ENCODE measurements at places on chromosomes 12 and 14.

- no peak for DNase-seq
Measured at GRCh38 chr14:81172353-81172752, 48.4 kb downstream of the GTF2A1 start.

- DNase-seq = no peak
Measured at GRCh38 chr12:115794659-115795081, 482.8 kb downstream of the MED13L start.

DNA sequence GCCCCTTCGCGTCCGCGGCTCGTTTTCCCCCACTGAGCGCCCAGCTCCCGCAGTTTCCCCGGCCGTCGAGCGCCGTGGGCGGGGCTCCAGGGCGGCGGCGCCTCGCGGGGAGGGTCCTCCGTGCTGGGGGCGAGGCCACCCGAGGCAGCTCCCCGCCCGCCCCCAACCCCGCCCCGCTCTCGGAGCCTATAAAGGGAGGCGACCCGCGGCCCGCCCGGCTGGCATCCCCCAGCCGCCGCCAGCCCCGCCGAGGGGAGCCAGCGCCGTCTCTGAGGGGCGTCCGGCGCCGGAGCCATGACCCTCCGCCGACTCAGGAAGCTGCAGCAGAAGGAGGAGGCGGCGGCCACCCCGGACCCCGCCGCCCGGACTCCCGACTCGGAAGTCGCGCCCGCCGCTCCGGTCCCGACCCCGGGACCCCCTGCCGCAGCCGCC, at the start of gene TAMALIN:
TAMALIN (plus strand) TSS at position 221 of the 432 bp plus-strand sequence; CDS start at position 295, 74 bp downstream.
- DNase-seq = peak; percentile 83

DNA sequence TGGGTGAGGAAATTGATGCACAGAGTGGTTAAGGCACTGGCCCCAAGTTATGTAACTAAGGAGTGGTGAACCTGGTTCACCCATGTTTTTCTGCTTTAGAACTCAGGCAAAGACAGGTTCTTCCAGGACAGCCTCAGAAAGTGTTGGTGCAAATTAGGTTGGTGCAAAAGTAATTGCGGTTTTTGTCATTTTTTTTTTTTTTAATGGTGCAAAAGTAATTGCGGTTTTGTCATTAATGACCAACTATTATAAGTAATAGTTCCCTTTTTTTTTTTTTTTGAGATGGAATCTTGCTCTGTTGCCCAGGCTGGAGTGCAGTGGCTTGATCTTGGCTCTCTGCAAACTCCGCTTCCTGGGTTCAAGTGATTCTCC, 5.2 kb upstream of the SSH1 start:
- no peak for DNase-seq

- DNase-seq = no peak
Measured at GRCh38 chr14:25431211-25432076, 381.5 kb upstream of the STXBP6 start.

DNA sequence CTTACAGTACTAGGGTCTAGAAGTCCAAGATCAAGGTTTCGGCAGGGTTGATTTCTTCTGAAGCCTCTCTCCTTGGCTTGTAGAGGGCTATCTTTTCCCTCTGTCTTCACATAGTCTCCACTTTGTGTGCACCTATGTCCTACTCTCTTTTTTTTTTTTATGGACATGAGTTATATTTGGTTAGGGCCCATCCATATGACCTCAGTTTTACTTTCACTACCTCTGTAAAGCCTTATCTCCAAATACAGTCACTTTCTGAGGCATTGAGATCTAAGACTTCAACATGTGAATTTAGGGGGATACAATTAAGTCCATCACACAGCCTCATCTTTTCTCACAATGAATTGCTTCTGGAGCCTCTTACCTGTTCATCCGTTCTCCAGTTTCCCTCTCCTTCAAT, 5.9 kb upstream of the SPTB start:
- no peak for DNase-seq

DNA sequence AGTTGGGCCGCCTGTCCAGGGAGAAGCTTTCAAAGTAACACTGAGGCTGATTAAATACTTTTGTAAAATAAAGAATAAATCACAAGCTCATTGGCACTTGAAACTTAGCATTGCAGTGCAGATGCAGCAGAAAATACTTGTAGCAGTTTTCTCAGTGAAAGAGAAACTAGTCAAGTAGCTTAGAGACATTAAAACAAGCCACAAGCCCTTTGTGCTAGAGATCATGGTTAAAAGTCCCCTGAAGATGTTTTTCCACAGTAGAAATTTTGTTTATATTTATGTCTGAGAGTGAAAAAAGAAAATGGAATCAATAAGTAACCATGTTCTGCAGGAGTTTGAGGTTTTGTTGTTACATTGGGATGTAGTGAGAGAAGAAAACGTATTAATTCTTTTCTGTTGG, 5.9 kb downstream of the PSEN1 start:
- DNase-seq = no peak

DNA sequence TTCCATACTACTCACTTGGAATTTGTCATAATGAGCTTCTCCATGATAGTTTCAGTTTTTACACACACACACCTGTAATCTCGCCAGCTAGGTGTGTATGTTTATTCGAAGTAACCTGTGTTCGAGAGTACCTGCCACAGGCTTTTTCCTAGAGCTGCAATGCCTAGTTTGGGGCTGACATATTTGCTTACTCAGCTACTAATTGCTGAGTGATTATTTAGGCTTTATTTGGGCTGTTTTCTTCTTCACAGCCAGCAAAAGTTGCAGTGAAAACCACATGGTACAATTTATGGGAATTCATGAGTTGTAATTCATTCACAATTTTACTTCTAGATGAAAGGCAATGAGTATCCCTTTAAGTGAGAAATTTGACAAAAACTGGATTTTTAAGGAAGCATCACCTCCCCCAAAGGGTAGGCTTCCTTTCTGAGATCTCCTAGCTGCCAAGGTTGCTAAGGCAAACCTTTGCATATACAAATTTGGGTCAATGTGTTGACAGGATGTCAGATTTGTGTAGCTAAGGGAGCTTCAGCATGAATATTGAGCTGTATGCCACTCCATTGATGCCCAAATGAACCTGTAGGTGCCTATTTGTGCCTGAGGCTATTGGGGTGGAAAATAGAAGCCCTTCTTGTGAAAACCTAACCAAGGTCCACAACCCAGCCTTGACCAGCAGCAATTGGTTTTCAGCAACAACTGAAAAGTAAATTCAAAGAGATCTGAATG, 108.7 kb upstream of the OTX2 start:
- DNase-seq = no peak

DNA sequence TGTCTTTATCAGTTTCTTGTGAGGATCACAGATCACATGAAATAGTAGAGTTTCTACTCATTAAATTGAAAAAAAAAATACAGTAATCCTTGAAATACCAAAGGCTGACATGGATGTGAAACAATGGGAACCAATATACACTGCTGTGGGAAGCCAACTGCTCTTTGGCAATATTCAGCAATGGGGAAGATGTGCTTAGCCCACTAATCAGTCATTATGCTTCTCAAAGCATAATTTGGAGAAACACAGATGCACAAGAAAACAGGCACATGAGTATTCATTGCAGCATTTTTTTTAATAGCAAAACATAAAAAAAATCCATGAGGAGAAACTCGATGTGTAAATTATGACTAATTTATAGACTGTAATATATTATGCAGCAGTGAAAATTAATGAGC, 40.6 kb downstream of the A2M start:
- DNase-seq = no peak

GRCh38 chr12:21613931-21614330, 9.3 kb upstream of the GYS2 start:
- DNase-seq = no peak

DNA sequence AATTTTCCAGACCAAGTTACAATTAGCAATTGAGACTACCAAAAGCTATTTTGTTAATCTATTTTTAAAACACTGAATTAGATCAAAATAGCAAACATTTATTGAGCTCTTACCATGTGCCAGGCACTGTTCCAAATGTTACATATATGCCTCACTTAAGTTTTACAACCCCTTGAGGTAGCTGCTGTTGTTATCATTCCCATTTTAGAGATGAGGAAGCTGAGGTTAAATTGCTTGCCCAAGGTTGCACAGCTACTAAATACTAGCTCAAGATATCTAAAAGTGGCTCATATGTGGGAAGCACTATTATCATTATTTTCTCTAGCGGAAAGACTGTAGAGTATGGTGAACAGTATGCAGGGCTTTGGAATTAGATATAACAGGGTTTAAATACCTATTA, 19.5 kb upstream of the NAP1L1 start:
- no peak for DNase-seq

DNA sequence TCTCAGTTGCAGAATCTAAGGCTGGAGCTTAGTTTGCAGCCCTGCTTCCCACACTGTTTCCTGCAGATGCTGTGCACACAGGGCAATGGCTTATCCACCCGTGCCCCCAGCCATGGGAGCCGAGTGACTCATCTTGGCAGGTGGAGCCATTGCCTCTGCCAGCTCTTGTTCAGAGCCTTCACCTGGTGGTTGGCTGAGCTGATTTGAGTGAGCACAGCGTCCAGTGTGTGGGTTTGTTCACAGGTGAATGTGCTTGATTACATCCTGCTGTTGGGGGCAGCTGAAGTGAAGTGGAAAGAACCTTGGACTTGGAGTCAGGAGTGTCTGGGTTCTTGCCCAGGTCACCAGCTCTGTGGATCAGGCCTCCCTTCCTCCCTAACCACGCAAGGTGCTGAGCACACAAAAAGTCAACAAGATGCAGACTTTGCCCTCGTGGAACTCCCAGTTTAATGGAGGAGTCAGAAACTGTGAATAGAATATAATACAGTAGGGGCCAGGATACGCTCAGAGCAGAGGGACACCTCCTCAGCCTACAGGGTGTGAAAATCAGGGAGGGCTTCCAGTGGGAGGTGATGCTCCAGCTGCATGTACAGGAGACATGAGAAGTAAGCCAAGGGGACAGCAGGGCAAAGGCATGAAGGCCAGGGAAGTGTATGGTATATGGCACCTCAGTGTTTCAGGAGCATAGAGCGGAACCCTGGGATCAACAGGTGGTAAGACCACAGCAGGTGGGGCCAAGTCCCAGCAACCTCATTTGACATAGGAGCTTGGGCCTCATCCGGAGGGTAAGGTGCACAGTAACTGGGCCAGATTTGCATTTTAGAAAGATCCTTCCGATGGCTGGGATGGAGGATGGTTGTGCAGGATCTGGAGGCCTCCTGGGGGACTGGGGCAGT, 22.8 kb downstream of the JDP2 start:
- no peak for DNase-seq

DNA sequence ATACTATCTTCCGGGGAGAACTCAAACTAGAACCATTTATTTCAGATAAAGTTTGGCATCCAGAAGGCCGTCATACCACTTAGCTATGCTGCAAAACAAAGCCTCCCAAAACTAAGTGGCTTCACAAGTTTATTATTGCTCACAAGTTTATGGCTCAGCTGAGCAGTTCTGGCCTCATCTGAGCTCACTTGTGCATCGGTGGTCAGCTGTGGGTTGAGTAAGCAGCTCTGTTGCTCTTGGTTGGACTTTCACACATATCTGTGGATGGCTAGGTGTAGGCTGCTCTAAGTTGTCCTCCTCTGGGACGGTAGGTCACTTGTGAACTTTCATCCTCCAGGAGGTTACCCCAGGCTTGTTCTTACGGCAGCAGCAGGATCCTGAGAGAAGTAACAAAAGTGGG, 162.7 kb downstream of the BTG1 start:
- DNase-seq = no peak

DNA sequence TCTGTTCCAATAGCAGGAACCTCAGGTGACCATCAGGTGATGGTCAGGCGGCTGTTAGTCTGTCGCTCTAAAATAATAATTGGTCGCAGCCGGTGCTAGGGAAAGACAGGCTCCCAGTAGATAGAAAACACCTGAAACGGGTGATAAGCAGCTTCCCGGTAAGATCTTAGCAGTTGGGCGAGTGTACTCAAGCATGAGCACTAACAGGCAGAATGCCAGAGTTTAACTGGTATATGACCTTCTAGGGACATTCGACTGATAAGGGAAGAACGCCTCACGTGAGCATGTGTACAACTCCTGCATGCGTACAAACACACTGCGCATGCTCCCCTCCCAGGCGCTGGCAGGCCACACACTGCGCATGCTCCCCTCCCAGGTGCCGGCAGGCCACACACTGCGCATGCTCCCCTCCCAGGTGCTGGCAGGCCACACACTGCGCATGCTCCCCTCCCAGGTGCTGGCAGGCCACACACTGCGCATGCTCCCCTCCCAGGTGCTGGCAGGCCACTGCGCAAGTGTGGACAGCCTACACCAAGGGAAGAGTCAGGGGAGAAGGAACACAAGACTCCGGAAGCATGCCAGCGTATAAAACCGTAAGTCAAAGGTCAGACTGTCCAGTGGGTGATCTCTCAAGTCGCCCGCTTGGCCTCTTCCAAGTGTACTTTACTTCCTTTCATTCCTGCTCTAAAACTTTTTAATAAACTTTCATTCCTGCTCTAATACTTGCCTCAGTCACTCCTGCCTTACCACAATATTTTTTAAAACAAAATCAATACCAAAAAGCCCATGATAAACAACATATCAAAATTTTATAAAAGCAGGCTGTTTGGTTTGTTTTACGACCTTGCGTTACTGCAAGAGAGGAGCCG, 24.5 kb downstream of the GPRC5D start:
- peak; percentile 58 for DNase-seq

DNA sequence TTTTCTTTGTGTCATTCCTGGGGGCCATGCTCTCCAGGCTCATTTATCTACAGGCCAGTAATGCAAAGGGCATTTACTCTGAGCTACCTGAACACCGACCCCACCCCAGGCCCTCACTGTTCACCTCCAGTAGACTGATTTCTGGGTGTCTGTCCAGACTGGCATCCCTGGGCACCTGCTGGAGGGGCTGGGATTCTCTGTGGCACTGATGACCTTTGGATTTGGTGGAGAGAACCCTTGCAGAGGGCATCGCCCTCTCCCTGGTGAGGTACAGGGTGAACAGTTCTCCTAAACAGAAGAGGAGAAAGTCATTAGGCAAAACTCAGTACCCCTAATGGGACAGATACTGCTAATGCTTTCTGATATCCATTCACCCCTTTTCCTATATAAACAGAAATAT, 27.1 kb upstream of the RIMBP2 start:
- DNase-seq = no peak

- no peak for DNase-seq
Measured at GRCh38 chr14:20624495-20625070, 16.9 kb downstream of the OR6S1 start.

Measured in activated naive CD4-positive, alpha-beta T cell treated with anti-CD3 and anti-CD28 coated beads, Interleukin-2, amount 50 U/mL, for 16 hours (primary cell).